ENCODE measurements at places on chromosomes 13 and 19.

DNA sequence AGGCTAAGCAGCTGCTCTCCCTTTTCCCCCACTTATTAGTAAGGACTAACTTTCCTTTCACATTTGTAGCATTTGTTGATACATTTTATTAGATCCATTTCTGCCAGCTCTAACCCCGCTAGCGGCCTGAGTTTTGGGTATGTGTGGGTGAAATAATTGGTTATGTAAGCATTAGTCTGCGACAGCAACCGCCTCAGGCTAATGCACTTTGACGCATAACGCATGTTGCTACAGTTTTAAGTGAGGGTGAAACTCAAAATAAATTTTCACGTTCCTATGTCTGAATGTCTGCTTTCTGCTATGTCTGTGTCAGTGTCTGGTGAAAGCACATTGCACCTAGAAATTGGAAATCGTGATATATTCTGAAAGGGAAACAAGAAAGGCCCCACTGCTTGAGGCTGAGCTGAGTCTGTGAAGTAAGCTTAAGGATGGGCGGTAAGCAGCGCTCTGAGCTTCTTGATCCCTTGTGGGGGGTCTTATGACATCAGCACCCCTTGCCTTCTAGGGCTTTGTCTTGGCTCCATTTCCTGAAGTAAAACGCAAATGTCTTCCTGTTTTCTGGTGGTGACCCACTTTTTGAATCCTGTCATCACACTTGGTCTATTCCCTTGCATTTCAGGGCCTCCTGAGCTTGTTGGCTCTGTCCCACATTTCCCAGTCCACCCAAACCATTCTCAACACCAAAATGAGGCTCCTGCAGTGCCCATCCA, 648.3 kb upstream of the ARGLU1 start:
- DNase-seq, result no peak

DNA sequence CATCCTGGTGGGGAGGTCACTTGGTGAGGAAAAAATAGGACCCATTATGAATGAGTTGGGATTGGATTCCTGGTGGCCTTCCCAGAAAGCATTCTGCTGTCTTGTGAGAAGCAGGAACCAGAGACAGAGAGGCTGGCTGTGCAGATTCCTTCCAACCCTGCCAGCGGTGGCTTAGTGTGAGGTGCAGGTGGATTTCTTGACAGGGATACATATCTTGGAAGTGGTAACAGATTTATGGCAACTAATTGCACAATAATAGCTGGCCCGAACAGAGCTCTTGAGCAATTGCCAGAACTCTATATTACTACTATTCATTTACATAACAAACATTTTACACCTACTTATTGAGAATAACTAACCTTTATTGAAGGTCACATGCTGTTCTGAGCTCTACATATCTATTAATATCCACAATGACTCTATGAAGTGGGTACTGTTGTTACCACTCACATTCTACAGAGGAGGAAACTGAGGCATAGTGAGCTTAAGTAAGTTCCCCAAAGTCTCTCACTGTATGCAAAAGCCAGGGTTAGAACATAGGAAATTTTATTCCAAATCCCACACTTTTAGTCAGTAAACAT, 173.9 kb upstream of the SERP2 start:
- DNase-seq, result no peak

GRCh38 chr19:44943801-44944249, 1.8 kb downstream of the APOC4 start:
- DNase-seq, result no peak

DNA sequence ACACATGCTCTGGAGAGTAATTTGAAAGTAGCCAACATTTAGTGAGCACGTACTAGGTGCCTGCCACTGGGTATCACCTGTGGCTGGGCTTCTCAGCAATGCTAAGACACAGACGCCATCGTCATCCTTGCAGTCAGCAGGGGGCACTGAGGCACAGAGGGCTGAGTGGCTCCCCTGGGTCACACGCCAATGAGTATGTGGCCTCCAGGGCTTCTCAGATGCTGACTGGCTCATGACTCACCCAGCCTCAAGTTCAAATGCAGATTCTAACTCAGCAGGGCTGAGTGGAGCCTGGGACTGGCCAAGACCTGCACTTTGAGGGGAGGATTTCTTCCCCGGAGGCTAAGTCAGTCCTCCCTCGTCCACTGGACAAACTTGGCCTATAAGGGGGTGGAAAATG, 115.1 kb upstream of the CACNA1A start:
- DNase-seq, result peak; percentile 26

DNA sequence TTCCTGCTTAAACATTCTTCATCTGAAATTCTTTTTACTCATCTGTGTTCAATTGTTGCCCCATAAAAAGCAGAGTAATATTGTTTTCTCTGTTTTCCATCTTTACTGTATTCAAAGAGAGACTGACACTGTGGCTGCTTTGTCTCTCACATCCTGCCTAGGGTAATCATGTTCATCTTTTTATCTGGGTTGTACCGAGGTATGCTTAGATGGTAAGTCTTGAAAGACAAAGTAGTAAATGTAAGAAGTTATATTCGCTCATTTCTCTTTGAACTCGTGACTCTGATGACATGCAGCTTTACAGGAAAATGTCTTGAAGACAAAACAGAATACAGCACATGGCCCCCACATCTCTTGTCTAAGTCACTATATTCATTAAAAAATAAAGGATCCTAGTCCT, 20.0 kb upstream of the CYSLTR2 start:
- DNase-seq, result no peak

DNA sequence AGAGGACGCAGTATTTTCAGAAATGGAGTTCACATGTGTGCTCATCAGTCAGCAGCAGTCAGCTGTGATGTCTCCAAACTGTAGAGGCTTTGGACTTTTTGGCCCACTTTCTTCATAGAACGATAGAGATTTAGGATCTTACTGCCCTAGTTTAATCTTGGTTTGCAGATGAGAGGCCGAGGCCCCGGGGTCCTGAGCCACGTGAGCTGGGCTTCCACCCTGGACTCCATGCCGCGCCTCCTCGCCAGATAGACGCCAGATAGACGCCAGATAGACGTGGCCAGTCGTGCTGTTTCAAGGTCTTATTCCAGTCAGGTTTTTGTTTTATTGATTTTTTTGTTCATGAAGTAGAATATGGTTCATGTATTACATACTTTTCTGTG, 11.7 kb upstream of the MCF2L start:
- DNase-seq, result no peak

DNA sequence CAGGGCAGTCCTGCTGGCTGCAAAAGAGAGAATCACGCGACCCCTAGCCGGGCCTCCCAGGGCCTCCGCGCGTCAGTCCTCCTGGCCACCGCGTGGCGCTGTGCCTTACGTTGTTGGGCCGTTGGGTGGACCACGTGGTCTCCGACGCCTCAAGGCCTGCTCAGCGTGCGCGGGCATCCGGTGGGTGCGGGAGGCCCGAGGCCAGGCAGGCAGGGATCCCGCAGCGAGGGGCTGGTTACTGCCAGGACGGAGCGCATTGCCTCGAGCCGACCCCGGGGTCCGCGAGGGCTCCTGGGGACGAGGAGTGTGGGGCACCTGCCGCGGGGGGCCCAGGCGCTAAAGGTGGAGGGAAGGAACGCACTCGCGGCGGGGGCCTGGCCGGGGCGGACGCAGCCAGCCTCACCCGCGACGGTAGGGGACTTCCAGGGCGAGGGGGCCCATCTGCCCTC, at the start of gene TDRD12:
TDRD12 (plus strand) TSS at position 157 of the 449 bp plus-strand sequence. CDS start 306 bp downstream, outside the sequence.
- DNase-seq, result no peak

GRCh38 chr13:94065741-94066140, 413.7 kb downstream of the DCT start:
- DNase-seq, result no peak

DNA sequence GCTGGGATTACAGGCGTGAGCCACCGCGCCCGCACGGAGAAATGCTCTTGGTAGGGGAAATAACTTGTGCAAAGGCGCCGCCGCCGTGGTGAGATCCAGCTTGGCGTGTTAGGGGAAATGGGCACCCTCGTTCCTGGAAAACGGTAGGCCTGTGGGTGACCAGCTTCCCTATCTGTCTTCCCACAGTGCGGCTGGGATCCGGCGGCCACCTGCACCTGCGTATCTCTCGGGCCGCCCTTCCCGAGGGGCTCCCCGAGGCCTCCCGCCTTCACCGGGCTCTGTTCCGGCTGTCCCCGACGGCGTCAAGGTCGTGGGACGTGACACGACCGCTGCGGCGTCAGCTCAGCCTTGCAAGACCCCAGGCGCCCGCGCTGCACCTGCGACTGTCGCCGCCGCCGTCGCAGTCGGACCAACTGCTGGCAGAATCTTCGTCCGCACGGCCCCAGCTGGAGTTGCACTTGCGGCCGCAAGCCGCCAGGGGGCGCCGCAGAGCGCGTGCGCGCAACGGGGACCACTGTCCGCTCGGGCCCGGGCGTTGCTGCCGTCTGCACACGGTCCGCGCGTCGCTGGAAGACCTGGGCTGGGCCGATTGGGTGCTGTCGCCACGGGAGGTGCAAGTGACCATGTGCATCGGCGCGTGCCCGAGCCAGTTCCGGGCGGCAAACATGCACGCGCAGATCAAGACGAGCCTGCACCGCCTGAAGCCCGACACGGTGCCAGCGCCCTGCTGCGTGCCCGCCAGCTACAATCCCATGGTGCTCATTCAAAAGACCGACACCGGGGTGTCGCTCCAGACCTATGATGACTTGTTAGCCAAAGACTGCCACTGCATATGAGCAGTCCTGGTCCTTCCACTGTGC, 2.4 kb downstream of the GDF15 start:
- DNase-seq, result peak; percentile 82

- no peak for DNase-seq
Observed at GRCh38 chr13:27860743-27861142, 59.1 kb upstream of the PDX1 start.

DNA sequence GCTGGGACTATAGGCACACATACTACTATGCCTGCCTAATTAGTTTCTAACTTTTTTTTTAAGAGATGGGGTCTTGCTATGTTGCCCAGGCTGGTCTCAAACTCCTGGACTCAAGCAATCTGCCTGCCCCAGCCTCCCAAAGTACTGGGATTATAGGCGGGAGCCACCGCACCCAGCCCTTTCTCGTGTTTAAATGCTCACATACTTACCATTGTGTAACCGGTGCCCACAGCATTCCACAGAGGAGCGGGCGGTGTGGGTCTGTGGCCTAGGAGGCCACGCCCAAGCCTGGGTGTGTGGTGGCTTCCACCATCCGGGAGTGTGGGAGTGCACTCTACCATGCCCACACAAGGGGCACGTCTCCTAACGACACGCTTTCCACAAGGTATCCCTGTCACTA, 7.7 kb downstream of the LMNB2 start:
- DNase-seq, result no peak

- DNase-seq, result peak; percentile 55
Observed at GRCh38 chr13:19864024-19864745, 736 bp upstream of the ZMYM5 start.

DNA sequence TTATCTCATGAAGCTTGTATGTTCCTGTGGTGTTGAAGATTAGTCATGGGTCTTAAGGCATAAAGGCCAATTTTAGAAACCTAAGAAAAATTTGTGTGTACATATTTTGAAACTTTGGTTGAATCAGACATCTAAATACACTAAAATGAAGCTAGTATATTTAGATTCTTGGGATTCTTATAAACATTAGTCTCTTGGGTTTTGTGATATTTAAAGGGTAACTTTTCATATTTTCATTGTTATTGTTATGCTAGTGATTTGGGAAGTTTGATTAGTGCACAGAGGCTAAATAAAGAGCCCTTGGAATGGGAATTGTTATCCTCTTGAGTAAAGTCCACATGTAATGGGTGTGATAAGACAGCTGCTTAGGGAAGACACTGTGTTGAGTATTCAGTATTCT, 24.5 kb downstream of the UBA2 start:
- DNase-seq, result no peak

DNA sequence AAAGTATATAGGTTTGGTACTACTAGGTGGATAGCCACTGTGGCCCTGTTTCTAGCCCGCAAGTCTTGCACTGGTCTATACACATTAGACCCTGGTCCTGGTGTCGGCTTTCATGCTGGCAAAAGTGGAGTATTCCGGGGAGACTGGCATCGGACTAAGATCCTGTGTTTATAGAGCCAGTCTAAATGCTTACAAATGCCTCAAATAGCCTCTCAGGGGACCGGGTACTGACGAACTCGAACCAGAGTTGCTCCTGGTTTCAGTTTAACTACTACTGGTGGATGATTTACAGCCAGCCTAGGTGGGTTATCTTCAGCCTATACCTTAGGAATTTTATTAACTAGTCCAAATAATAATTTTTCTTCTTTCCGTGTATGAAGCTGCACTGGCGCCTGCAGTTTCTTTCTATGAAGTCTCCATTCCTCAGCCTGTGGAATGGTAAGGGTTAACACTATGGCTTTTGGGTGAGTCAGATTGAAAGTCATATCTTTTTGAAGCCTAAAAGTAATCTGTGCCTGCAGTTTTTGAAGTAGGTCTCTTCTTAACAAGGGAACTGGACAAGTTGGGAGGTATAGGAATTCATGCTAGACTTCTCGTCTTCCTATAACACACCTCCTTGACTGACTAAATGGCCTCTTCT, 51.3 kb downstream of the OR10H4 start:
- no peak for DNase-seq

DNA sequence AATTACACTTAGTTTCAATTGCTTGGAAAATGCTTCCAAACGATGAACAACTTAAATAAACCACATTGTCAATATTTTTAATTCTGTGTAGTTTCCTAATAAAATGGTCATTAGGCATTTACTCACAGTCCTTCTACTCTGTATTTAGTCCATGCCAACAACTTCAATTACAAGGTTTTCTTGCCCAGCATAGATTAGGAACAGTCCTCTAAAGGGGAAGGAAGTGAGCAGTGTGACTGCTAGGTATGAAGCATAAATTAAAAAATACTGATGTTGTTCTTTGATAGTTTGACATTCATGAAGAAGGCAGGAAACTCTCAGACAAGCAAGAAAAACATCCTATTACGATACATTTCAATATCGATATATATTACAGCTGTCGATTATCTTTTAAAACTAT, 716.0 kb upstream of the PCDH9 start:
- no peak for DNase-seq

GRCh38 chr13:103731959-103732358, 665.7 kb upstream of the SLC10A2 start:
- DNase-seq, result no peak

DNA sequence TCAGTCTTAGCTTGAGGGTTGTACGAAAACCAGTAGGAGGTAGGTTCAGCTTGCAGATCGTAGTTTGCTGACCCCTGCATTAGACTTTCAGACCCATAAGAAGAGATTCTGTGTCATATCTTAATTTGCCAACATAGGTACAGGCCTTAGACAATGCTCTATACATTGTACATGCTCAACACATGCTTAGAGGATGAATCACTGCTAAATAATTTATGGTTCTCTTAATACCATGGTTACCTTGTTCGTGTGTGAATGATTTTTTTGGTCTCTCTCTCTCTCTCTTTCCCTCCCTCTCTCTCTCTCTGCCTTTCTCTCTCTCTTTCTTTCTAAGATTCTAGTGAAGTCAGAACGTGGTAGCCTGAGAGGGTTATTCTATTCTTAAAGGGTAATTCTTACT, 112.2 kb downstream of the FGF14 start:
- no peak for DNase-seq

- no peak for DNase-seq
Observed at GRCh38 chr13:101970341-101970740, 431.5 kb downstream of the FGF14 start.

GRCh38 chr19:40976134-40976533, 14.9 kb upstream of the CYP2B6 start:
- DNase-seq, result no peak

Data from activated CD8-positive, alpha-beta memory T cell treated with anti-CD3 and anti-CD28 coated beads, Interleukin-2, amount 50 U/mL, for 4 hours (primary cell).